CD4-positive, alpha-beta T cell treated with Interleukin-12 subunit alpha and Interleukin-12 subunit beta, for 1 hour (primary cell): ENCODE measurements at places on chromosomes 7 and 10.

DNA sequence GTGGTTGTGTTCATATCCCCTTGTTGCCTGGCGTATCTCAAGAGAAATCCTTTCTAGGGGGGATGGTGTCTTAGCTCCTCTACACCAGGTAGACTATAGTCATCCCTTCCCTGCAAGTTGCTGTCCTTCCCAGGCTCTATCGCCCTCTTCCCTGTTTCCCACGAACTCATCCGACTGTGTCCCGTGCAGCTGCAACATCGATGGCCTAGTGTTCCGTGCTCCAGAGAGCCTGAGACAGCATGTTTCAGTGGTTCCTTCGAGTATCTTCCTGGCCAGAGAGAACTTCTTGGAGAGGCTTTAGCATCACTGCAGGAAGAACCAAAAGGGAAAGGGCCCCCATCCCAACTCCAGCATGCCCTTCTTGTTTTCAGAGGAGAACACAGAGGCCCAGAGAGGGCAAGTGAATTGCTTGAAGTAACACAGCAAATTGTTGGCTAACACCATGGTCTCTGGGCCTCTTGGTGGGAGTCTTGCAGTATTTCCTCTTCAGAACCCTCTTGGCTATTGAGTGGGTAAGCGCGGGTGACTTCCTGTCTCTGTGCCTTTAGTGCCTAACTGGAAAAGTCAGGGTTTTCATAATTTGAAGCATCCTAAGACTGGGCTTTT is 162.9 kb downstream of the RGS10 start:
- DNase-seq = no peak

DNA sequence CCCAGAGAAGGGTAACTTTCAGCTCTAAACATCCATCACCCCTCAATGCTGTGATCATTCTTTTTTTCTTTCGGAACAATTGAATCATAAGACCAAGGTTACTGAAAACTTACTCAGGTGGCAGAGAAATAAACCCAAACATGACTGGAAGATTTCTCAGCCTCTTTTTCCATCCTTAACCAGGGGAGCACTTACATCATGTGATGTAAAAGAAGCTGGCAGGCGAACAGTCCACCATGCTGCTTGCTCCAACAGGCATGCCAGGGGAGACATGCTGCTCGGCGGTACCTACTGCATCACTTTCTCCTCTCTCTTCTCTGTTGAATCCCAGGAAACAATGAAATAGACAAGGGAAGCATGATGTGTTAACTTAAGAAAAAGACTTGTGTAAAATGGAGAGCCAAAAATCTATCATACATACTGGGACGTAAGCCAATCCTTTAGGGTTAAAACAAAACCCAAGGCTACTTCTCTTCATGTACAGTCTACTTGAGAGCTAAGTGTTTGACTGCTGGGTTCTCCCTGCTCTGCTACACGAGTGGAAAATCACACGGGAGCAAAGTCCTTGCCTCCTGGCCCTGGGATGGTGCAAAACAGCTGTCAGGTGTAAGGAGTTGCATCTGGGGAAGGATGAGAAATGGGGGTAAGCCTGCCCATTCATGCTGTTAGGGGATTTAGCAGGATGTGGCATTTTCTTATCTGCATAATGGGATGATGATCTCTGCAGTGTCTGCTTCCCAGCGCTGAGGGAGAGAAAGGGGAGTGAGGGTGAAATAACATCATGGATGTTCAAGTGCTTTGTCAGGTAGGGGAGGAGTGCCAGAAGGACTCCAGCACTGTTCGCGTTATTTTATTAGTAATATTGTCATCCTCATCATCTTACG is 64.3 kb upstream of the ZNF438 start:
- DNase-seq = no peak

DNA sequence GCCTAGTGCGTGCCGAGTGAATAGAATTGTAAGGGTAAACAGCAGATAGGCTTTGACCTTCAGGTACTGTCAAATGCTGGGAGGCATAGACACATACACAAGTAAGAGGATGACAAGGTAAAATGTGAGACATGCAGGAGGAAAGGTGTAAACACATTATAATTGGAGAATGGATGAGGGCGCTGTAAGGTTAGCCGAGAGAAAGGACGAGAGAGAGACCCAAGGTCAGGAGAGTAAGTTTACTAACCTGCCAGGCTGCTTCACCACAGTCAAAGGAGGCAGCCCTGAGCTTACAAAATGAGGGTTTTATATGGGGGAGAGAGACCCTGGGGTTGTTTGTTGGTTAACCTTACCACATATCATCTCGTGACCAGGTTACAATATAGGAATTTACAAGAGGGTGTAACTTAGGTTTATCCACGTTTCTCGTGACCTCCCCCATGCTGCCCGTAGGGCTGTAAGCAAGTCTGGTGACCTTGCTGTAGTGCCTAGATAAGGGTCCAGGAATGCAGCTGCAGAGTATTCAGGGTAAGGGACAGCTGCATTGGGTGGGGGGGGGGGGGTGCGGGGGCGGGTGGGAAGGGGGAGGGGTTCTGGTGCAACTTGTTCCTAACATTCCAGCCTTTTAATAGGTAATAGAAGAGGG is 17.9 kb downstream of the SCIN start:
- DNase-seq = no peak

GRCh38 chr7:77430927-77431326 is 14.8 kb upstream of the GSAP start:
- DNase-seq = no peak

DNA sequence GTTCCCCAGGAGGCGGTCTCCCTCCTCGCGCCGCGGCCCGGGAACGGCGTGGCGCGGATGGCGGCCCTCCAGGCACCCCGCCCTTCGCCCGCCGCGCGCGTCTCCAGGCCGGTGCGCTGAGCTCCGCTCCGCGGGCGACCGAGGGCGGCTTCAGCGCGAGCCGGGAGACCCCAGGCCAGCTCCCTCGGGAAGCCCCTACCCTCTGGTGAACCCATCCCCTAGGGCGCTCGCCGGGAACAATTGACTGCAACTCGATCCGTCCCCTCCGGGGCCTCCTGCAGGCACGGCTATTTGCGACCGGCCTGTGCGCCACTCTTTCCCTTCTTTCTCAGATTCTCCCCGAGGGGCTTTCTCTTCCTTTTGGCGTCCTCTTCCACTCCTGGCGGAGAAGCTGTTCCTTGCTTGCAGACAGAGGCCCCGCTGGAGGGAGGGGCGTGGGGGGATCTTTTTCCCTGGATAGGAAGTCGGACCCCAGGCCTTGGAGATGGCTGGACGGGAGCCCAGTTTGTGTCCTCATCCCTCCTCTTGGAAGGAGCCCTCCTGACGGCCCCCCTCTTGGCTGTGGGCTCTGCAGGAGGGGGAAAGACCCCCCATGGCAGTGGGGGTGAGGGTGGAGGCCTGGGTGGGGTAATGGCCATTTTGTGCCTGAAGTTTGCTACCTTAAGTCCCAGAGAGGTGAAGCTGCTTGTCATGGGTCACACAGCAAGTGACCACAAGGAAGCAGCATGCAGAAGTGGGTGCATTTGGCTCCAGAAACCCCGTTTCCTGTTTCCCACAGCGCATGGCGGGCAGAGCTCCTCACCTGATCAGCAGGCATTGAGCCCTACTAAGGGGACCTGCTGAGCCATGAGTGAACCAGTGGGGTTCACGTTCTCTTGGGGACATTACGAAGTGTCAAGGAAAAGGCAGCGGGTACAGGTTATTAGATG is 171.2 kb upstream of the TNRC18 start:
- DNase-seq = no peak
